ENCODE measurements at places on chromosomes 3 and 15.

DNA sequence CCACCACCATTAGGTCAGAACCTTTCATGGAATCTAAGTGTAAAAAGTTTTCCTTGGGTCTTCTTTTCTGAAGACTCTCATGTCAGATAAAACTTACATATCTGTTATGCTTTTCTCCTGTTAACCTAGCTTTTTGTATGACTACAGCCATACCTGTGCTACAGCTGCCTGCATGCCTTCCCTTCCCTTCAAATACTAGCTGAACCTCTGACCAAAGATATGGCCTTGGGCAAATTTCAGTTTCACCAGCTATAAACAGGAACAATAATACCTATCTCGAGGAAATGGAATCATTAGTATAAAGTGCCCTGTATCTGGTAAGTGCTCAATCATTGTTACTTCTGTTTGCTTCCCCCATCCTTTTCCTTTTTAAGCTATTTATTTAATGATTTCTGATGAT lies 25.0 kb downstream of the GLB1 start:
- no peak for DNase-seq

DNA sequence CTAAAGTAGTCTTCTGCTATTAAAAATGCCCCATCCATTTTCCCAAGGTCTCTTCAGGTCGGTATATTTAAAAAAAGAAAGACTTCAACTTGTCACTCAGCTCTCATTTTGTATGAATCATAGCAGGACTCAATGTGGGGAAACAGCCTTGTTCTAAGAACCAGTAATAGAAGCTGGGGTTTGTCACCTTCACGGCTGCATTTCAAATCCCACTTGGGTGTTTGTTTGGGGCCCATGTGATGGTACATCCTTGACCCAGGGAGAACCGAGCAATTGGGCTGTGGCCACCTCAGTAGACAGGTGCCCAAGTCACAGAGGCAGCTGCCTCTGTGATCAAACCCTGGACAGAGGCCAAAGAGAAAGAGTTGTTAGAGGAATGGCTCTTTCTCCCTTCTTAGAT lies 70.3 kb upstream of the ARL8B start:
- no peak for DNase-seq

DNA sequence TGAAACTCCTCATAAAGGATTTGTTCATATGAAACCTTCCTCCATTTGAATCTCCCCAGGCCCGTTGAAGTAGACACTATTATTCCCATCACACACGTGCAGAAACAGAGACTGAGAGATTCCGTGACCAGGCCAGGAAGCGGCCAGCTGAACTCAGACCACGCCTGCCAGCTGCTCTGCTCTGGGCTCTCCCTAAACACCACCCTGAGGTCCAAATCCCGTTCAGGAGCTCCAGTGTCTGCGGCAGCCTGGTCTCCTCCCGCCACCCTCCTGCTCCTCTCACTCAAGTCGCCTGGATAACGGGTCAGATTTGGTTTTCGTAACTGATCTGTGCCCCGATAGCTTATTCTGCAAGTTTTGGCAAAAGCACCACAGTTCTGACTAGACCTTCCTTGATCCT lies 53.6 kb upstream of the SNRPA1 start:
- no peak for DNase-seq

- no peak for DNase-seq
Measured at GRCh38 chr15:39936187-39936586, 2.3 kb downstream of the EIF2AK4 start.

GRCh38 chr3:134640378-134640777 lies 10.4 kb downstream of the KY start:
- no peak for DNase-seq

All from hippocampal formation (tissue), 2 donors.